ENCODE measurements at places on chromosomes 12 and 14. TPM values are rescaled to one million over a fixed set of nuclear protein-coding genes. Genes with fewer than 3 reads are reported as not detected.

The KERA gene
- total RNA-seq: not detected

The USP44 gene
- total RNA-seq: 13.8 TPM

The HOXC10 gene
- total RNA-seq: 0.43 TPM

The EPS8 gene
- 87.8 TPM for total RNA-seq

The POTEG gene
- total RNA-seq: not detected

The OR4N2 gene
- not detected for total RNA-seq

The IPO8 gene
- 37.8 TPM for total RNA-seq

The AP5M1 gene
- total RNA-seq: 11.2 TPM

Measured in smooth muscle cell of bladder (primary cell).